Stimulated activated CD4-positive, alpha-beta T cell treated with anti-CD3 and anti-CD28 coated beads, Interleukin-2, amount 100 ng/mL, for 48 hours (primary cell): ENCODE measurements at places on chromosomes 7 and 10.

DNA sequence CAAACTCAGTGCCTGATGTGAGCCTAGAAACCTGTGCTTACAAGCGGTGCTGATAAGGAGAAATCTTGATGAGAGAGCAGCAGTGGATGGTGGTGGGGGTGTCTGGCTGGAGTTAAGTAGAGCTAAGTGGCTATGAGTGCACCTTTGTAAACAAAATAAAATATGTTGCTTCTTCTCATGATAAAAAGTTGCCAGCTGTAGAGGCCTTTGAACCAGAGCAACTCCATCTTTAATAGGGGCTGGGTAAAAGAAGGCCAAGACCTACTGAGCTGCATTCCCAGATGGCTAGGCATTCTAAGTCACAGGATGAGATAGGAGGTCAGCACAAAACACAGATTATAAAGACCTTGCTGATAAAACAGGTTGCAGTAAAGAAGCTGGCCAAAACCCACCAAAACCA lies 107.6 kb upstream of the FAM3C start:
- DNase-seq, result no peak

GRCh38 chr10:86100581-86101061 lies 266.0 kb downstream of the GRID1 start:
- no peak for DNase-seq

- peak; percentile 44 for DNase-seq
These were observed at the start of gene GIMAP1 for GRCh38 chr7:150716368-150716767. GIMAP1 (plus strand) TSS chr7:150716613; CDS start chr7:150719048, 2,435 bp downstream.

- no peak for DNase-seq
These were observed 9.8 kb upstream of the STEAP4 start for GRCh38 chr7:88316456-88316855.
